Activated CD4-positive, alpha-beta memory T cell treated with anti-CD3 and anti-CD28 coated beads, Interleukin-2, amount 10 ng/mL, durations not matched to agents 7 days and 5 days (primary cell): ENCODE measurements at places on chromosomes 1 and 21. TPM values are rescaled to one million over a fixed set of nuclear protein-coding genes. Genes with fewer than 3 reads are reported as not detected.

SLFNL1 gene
- total RNA-seq: 0.18 TPM

OR2T35 gene
- total RNA-seq: not detected

GNG4 gene
- total RNA-seq: 0.18 TPM

PAFAH2 gene
- 10.1 TPM for total RNA-seq

MIS18A gene
- total RNA-seq: 19.7 TPM

TNFRSF4 gene
- total RNA-seq: 243 TPM

SAMD13 gene
- 0.28 TPM for total RNA-seq

LPAR3 gene
- 1.7 TPM for total RNA-seq

FYB2 gene
- not detected for total RNA-seq

WNT3A gene
- total RNA-seq: not detected

TTC13 gene
- 42.0 TPM for total RNA-seq

IL10 gene
- 1.9 TPM for total RNA-seq

CCT3 gene
- 181 TPM for total RNA-seq

COL8A2 gene
- not detected for total RNA-seq

TMEM52 gene
- not detected for total RNA-seq

DNAH14 gene
- 0.25 TPM for total RNA-seq

KRTAP19-3 gene
- total RNA-seq: not detected

MANEAL gene
- 1.8 TPM for total RNA-seq

PPP1R12B gene
- 20.0 TPM for total RNA-seq
